GM23338 (cell line): ENCODE measurements at places on chromosomes 6 and 20. TPM values are rescaled to one million over a fixed set of nuclear protein-coding genes. Genes with fewer than 3 reads are reported as not detected.

The C6orf141 gene
- total RNA-seq: 4.0 and 5.2 TPM in 2 replicates

The ETV7 gene
- 0.19 and 1.2 TPM in 2 replicates for total RNA-seq

The UNC5CL gene
- total RNA-seq: 1.2 and 2.4 TPM in 2 replicates

The LY6G6D gene
- not detected in 2 replicates for total RNA-seq

The LAMP5 gene
- 0.21 and 0.62 TPM in 2 replicates for total RNA-seq

The NKX2-4 gene
- total RNA-seq: 0.35 and 2.1 TPM in 2 replicates

The SLC44A4 gene
- 3.7 and 4.6 TPM in 2 replicates for total RNA-seq

The TMEM151B gene
- total RNA-seq: 11.5 and 14.6 TPM in 2 replicates

The CGAS gene
- 12.7 and 14.8 TPM in 2 replicates for total RNA-seq

The SIRPD gene
- total RNA-seq: not detected in 2 replicates

The COMMD7 gene
- 84.7 and 86.4 TPM in 2 replicates for total RNA-seq

The PPP1R16B gene
- 11.5 and 12.0 TPM in 2 replicates for total RNA-seq

The HLA-DQB1 gene
- 4.6 and 5.7 TPM in 2 replicates for total RNA-seq

The MCHR2 gene
- not detected in 2 replicates for total RNA-seq

The TRIM15 gene
- 0.23 and 1.0 TPM in 2 replicates for total RNA-seq

The MRPS18A gene
- 51.7 and 62.7 TPM in 2 replicates for total RNA-seq

The DYNLT2 gene
- 2.8 and 3.3 TPM in 2 replicates for total RNA-seq

The CRISP1 gene
- total RNA-seq: not detected in 2 replicates

The POM121L2 gene
- total RNA-seq: 0.07 TPM in 1 of 2 replicates, not detected in the other

The RAET1L gene
- not detected in 2 replicates for total RNA-seq

The ME1 gene
- 5.9 and 8.0 TPM in 2 replicates for total RNA-seq

The LY6G6C gene
- total RNA-seq: not detected in 2 replicates

The SYNGAP1 gene
- 36.9 and 45.0 TPM in 2 replicates for total RNA-seq

The C4B gene
- total RNA-seq: 0.39 TPM in 1 of 2 replicates, not detected in the other

The GATA5 gene
- total RNA-seq: 0.73 and 1.2 TPM in 2 replicates
